Stimulated activated CD4-positive, alpha-beta T cell treated with anti-CD3 and anti-CD28 coated beads, Interleukin-12 subunit alpha, Interleukin-12 subunit beta, amount 100 ng/mL, for 24 hours (primary cell): ENCODE measurements at places on chromosomes 7 and 10.

DNA sequence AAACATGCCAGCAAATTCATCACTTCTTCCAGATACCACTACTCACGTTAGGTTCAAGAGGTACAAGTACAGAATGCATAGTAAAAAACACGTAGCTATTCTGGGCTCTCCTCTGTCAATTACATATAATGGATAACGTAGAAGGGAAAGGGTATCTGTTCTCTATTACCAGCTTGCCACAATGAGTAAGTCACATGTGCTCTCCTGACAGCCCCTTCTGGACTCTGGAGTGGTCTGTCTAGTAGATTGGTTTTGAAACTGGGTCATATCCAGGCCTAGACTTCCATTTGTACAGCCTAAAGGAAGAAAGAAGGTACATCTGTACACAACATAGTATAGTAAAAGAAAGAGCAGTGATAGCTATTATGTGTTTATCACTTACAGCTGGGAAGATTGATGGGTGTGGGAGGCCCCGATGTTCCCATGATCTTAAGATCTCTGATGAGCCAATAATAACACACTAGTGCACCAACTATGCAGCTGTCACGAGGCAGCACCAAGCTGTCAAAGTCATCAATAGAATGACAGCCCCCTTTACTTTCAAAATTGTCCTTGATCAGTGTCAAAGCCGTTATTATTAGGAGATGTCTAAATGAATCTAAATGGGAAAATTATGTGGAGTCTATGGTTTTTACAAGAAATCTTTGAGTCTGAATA lies 161.9 kb upstream of the AGK start:
- no peak for DNase-seq

DNA sequence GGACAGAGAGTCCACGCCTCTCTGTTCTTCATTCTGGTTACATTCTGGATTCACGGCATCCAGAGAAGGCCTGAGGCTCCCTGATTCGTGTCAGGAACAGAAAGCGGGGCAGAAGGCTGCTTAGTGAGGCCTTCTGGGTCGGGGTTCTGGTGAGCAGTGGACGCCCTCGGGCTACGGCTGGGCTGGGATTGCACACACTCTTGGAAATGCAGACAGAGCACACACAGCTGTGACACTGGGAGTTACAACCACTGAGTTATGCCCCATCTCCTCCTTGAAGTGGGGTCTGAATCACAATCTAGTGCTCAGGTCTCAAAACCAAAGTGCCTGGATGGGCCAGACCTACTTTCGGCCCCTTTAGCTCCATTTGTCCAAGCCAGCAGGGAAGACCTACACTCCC lies 156.9 kb upstream of the GDF10 start:
- DNase-seq: no peak

- no peak for DNase-seq
Observed at GRCh38 chr10:108523016-108523800, 1358.7 kb upstream of the SORCS1 start.

DNA sequence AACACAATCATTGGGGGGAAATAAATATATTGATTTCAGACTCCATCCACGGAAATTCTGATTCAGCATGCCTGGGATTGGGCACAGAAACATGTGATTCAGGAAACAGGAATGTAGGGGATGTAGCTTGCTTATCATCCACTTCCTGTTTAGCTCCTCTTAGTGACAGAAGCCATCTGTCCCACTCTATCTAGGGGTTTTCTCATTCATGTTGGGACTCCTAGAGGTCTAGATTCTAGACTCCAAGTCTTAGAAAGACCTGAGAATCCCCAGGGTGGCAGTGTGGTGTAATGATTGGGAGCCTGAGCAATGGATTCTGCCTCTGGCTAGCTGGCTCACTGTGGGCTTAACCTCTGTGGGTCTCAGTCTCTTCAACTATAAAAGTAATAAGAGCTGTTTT lies 67.9 kb downstream of the CDK1 start:
- DNase-seq: no peak

GRCh38 chr10:35369049-35369611 lies 32.8 kb downstream of the CCNY start:
- DNase-seq: no peak

GRCh38 chr10:70934701-70935100 lies 46.3 kb upstream of the PCBD1 start:
- DNase-seq: no peak

- peak; percentile 3 for DNase-seq
Observed at GRCh38 chr7:47088329-47089067, 493.4 kb downstream of the TNS3 start.

GRCh38 chr10:90930971-90931871 lies 10.3 kb upstream of the ANKRD1 start:
- DNase-seq: no peak

DNA sequence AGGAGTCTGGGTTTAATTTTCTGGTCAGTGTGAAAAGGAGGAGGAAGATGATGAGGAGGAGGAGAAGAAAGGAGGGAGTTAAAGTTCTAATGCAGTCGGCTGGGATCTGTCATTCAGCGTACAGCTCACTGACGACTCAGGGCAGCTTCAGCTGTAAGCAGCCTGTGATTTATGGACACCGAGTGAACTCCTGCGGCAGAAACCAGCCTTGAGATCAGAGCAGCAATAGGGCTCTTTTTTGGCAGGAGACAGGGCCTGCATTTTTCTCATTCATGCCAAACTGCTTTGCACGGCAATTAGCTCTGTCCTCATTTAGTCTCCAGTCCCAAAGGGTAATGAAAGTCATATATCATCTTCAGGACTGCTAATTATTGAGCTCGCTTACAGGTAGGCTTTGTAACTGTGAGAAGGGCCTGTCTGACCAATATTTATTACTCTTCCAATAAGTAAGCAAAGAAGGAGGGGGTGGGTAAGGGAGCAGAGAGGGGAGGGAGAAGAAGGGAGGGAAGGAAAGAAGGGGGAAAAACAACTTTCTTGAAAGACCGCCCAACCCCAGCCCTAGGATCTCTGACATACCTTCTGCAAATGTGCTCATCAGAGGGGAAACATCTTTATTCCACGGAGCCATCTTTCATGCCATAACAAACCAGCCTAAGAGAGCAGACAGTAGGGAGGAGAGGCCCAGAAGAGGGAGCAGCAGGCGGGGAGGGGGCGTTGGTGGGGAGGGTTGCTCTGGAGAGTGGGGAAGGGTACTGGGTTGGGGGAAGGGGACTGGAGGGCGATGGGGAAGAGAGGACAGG lies 48.1 kb upstream of the COMTD1 start:
- DNase-seq: no peak

- no peak for DNase-seq
Observed at GRCh38 chr7:20783125-20783699, 3.5 kb downstream of the SP8 start.

DNA sequence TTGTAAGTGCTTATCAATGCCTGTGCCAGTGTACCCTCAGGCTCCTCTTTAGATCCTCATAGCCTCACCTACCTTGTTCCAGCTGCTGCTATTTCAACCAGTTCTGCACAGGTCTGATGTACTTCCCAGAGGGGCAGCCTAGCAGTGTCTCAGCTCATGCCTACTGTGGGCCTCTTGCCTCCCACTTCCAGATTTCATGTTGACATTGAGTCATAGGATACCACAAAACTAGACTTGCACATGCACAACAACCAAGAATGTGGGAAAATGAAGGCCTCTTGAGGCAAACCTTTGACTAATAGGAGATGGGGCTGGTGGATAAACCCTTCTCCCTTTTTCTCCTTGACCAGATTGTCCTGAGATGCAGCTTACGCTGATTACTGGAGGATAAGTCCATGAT lies 31.0 kb downstream of the PON3 start:
- DNase-seq: no peak

- no peak for DNase-seq
Observed at GRCh38 chr10:45063591-45064231, 63.0 kb downstream of the ZNF22 start.

- peak; percentile 24 for DNase-seq
Observed at GRCh38 chr7:106542550-106543220, 118.3 kb downstream of the CCDC71L start.

GRCh38 chr7:45575501-45576248 lies 1.5 kb downstream of the ADCY1 start:
- DNase-seq: no peak

DNA sequence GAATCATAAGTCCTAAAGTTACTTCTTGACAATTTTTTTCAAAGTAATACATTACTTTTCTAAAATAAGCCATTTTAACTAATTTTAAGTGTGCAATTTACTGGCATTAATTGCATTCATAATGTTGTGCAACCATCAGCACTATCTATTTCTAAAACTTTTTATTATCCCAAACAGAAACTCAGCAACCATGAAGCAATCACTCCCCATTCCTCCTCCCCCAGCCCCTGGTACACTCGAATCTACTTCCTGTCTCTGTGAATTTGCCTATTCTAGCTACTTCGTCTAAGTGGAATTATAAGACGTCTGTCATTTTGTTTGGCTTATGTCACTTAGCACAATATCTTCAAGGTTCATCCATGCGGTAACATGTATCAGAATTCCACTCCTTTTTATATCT lies 84.9 kb downstream of the MKX start:
- no peak for DNase-seq

DNA sequence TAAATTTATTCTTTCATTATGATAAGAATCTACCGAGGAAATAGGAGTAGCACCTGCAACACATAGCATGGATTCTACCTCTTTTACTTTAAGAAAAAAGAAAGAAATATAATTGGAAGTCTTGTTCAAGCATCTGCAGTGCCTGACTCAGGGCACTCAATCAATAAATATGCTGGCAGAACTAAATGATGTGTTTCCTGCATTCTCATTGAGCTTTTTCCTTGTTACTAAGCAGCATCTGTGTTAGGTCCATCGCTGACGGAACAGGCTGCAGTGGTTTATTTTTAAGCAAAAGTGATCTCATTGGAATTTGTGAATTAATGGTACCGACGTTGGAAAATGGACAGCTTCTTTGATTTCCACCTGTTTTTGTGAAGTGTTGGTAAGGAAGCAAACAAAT lies 417.5 kb downstream of the DPP6 start:
- DNase-seq: no peak

DNA sequence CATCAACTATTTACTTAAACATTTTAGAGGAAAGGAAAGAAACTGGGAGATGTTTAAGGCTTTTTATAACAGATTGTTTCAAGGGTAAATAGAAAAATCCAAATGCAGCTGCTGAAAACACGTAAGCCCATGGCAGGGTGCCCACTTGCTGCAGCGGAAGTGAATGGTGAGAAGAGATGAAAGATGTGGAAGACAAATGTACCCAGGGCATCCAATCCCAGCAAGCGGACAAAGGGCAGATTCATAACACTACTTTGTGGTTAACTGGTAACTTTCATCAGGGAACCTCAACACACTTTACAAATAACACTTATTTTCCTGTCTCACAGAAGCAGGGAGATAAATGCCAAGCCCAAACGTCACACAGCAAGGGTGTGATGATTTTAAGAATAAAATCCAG lies 358.4 kb downstream of the KCNMA1 start:
- DNase-seq: no peak

DNA sequence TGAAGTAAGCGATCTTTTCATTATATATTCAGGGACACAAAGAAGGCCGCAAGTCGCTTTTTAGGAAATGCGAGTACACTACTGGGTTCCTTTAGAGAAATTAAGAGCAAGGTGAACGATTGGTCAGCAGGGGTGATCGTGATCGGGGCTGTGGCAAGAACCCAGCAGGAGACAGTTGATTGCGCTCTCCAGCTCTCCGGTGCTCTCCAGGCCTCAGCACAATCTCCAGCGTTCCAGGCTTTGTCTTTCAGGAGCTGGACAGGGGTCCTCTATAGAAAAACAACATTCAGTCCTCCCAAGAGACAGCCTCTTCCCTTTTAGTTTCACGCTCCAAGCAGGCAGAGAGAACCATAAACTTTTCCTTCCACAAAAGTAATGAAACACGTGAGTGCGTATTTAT lies 170.5 kb upstream of the KLF6 start:
- DNase-seq: no peak

DNA sequence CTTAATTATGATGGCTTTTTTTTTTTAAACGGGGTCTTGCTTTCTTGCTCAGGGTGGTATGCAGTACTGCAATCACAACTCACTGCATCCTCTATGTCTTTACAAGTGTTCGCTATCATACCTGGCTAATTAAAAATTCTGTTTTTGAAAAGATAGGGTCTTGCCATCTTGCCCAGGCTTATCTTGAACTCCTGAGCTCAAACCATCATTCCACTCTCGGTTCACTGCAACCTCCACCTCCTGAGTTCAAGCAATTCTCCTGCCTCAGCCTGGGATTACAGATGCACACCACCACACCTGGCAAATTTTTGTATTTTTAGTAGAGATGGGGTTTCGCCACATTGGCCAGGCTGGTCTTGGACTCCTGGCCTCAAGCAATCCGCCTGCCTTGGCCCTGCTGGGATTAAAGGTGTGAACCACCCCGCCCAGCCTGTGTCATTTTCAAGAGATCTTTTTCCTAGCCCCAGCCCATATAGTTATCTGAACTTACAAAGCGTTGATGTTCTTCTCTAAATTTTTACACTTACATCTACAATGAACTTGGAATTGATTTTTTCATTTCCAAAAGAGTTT lies 6.0 kb downstream of the HNRNPF start:
- DNase-seq: no peak
